ENCODE measurements at places on chromosomes 7 and 10.

GRCh38 chr10:62034096-62034640, 132.7 kb downstream of the ARID5B start:
- no peak for DNase-seq

DNA sequence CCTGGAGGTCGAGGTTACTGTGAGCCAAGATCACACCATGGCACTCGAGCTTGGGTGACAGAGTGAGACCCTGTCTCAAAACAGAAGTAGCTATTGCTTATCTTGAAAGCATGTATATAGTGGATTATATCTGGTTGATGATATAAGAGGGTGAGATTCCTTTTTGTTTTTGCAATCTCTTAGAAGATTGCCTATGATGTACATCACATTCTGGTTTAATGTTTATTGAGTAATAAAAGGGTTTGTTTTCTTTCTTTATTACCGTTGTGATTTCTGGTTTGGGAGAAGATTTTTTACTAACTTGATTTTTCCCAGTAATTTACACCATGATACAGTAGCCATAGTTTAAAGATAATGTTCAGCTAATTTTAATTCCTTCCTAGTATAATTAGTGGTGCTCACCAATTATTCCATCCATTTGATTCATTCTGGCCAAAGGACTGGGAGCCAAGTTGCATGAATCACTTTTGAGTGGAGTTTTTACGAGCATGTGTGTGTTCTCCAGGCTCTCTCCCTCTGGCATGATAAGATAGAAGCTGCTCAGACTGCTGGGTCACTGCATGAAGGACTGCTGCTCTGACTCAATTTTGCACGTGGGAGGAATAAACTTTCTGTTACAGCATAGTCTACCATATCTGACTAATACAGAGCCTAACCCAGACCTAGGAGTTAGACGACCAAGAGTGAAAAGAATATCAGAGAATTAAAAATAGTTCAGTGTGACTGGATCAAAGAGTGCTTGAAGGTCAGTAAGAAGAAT, 13.5 kb upstream of the TSPAN13 start:
- no peak for DNase-seq

DNA sequence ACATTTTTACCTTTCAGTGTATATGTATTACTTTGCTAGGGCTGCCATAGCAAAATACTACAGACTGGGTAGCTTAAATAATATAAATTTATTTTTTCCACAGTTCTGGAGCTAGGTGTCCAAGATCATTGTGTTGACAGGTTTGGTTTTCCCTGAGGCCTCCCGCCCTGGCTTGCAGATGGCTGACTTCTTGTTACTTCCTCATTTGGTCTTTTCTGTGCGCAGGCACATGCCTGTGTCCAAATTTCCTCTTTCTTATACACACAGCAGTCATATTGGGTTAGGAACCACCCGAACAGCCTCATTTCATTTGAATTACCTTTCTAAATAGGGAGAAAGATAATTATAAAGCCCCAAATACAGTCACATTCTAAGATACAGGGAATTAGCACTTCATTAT, 521.6 kb upstream of the SORCS1 start:
- DNase-seq: no peak

GRCh38 chr7:70356787-70357328, 758.6 kb downstream of the AUTS2 start:
- no peak for DNase-seq

GRCh38 chr7:149381245-149381644, 79.6 kb downstream of the ZNF777 start:
- DNase-seq: no peak

DNA sequence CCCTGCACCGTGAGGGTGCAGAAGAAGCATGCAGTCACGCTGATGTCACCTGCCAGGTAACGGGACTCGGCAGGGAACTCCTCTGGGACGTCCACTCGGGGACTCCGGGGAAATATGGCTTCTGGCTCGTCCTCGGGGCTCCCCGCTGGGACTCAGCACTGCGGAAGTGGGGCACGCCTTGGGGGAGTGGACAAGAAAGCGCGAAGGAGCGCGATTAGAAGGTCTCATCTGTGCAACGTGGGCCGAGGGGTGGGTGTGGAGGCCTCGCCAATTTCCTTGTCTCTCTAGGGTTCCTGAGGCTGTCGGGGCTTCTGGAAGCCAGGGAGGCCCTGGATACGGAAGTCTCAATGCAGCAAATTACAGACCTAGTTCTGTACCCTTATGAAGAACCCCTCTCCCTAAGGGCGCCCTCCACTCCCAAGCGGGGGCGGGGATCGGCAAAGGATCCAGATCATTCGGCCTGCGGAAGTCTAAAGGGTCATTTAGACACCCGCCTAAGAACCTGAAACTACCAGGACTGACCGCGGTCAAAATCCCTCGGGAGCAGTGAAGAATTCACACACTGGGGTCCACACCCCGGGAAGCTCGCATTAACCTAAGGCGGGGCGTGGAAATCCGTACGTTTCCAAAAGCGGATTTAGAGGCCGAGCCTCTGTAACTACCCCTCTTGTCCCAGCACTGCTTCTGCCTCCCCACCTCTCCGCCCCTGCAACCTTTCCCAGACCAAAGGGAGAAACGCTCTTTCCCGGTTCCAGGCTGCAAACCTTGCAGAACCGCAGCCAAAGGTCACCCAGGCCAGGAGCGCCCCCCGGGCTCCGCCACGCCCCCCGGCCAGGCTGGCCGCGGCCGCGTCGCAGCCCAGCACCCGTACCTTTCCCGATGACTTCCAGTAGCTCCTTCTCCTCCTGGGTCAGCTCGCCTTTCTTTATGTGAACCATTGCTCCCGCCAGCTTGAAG, 640 bp downstream of the ANKMY2 start:
- DNase-seq: peak; percentile 26

- no peak for DNase-seq
These were observed 20.5 kb downstream of the TRIM4 start for GRCh38 chr7:99898836-99899235.

GRCh38 chr10:76397181-76398042, 966.0 kb downstream of the LRMDA start:
- DNase-seq: no peak

Data from stimulated activated CD8-positive, alpha-beta memory T cell treated with anti-CD3 and anti-CD28 coated beads, Interleukin-15, amount 100 ng/mL, for 4 hours (primary cell).